ENCODE measurements at places on chromosomes 5 and 9.
A peak's percentile ranks its signal among the peaks of the same experiment; 100 is the strongest.

DNA sequence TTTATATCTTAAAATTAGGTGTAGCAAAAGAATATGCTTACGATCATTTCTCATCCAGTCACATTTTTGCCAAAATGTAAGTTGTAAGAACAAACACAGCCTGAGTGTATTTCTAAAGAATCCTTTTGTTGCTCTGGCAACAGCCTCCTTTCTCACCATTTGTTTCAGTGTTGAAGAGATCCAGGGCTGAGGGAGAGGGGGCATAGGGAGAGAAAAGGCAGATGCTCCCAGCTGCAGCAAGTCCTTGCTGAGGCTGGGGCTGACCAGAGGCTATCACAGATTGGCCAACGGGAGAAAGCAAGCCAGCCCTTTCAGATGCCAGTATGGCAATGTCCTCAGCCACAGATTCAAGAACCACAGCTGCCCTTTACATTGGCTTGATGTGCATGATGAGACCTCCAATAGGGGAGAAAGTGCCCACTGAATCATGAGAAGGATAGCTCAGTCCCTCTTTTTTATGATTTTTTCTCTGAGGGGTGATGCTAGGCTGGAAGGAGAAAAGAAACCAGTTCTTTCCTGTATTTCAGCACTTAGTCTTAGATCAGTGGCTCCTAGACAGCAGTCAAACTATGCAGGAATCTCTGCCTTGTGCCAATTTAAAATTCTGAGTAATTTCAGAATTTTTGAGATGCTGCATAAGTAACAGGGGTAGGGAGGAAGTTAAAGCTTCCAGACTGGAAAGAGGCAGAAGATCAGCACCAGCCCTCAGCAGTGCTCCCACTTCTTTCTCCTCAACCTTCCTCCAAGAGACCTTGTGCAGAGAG, 142.1 kb downstream of the LHFPL2 start:
- no peak for DNase-seq

DNA sequence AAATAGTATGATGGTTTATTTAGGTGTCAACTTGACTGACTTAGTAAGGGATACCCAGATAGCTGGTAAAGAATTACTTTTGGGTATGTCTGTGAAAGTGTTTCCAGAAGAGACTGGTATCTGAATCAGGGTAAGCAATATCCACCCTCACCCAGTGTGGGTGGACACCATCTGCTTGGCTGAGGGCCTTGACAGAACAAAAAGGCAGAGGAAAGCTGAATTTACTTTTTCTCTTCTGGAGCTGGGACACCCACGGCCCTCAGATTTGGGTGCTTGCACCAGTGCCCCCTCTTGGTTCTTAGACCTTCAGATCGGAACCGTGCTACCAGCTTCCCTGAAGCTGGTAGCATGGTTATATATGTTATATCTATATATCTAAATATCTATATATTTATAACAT, 489.5 kb upstream of the MPDZ start:
- DNase-seq: no peak

GRCh38 chr9:82140471-82140870, 151.9 kb downstream of the SPATA31D1 start:
- no peak for DNase-seq

- no peak for DNase-seq
Measured at GRCh38 chr9:37626708-37627292, 24.0 kb upstream of the FRMPD1 start.

DNA sequence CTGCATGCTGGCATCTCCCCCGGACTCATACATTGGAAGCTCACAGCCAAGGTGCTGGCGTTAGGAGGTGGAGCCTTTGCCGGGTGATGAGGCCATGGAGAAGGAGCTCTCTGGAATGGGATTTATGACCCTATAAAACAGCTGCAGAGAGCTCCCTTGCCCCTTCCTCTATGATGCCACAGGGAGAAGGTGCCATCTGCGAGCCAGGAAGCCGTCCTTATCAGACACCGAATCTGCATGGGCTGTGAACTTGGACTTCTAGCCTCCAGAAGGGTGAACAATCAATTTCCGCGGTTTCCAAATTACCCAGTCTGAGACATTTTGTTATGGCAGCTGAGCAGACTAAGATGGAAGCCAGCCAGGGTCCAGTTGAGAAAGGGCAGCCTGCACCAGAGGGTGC, 381.2 kb upstream of the IRX1 start:
- no peak for DNase-seq

DNA sequence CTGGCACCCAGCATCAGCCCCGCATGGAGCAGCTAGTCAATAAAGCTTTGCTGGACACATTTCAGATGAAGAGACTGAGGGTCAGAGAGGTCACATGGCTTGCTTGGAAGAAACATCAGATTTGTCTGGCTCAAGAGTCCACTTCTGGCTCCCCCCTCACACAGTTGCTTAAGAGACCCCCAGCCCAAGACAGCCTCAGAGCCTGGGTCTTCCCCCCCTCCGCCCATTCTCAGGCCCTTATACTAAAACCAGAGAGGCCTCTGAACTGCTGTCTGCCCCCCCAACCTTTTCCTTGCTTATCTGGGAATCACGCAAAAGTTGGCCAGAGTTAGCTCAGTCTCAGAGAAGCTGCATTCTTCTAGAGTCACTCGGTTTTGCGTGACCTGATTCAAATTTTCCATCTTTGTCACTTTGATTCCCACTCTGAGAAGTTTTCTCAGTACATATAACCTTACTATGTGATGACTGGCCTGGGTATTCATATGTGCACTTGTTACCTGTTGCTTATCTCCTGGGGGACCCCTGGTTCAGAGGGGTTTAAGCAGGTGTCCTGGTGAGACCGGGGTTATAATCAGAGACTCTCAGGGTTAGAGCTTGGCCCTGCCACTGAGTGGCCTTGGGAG, 145.4 kb upstream of the IER5L start:
- no peak for DNase-seq

DNA sequence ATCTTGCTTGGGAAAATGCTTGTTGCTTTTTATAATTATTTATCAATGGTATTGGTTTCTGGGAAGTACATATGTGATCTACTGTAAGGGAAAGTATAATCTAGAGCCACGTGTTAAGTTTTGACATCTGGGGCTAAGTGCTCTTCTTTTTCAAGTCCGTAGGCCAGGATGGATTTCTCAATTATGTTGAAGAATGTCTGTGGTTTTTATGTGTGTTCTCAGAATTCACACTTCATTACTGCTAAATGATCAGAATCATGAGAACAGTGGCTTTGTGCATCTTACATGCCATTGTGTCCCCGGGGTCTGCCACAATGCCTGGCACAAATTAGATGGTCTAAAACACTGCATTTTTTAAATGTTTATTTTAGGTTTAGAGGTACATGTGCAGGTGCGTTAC, 14.5 kb upstream of the AUH start:
- DNase-seq: no peak

GRCh38 chr5:136998854-136999357, 500.2 kb downstream of the SPOCK1 start:
- DNase-seq: no peak

- DNase-seq: no peak
Measured at GRCh38 chr5:56962286-56962685, 10.4 kb upstream of the MIER3 start.

DNA sequence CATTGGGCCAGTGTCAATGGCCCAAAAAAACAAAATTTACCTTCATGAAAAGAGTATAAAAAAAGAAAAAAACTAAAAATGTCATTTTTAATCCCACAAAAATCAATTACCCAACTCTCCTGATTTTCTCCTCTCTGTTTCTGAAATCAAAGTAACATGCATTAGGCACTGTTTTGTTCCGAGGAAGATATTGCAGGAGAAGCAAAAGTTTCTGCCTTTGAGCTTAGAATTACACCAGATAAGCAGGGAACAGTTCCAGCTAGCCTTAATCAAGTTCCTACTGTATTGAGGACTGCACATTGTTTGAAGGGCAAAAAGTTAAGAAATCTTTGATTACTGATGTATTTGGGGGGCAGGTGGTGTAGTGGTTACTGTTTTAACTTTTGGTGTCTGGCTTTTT, 1.1 kb upstream of the PRKAA1 start:
- DNase-seq: no peak

DNA sequence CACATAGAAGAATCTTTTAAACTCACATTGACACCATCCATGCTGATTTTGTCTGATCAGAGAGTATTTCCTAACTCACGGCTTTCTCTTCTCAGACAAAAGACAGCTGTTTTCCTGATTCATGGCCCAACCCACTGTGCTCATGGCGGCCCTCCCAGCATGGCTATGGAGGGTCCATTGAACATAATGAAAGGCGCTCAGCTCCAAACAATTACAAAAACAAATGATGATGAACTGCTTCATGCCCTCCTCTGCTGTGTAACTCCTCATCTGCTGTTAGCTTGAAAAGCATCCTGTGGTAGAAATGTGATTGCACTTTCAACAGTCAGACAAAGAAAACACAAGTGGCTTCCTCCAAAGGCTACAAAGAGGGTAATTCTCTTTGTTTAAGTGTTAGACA, 673.8 kb downstream of the PRELID2 start:
- no peak for DNase-seq

- DNase-seq: no peak
Measured at GRCh38 chr5:175741556-175741955, 83.7 kb downstream of the HRH2 start.

GRCh38 chr5:167652690-167653089, 638.8 kb upstream of the WWC1 start:
- peak; percentile 67 for DNase-seq

DNA sequence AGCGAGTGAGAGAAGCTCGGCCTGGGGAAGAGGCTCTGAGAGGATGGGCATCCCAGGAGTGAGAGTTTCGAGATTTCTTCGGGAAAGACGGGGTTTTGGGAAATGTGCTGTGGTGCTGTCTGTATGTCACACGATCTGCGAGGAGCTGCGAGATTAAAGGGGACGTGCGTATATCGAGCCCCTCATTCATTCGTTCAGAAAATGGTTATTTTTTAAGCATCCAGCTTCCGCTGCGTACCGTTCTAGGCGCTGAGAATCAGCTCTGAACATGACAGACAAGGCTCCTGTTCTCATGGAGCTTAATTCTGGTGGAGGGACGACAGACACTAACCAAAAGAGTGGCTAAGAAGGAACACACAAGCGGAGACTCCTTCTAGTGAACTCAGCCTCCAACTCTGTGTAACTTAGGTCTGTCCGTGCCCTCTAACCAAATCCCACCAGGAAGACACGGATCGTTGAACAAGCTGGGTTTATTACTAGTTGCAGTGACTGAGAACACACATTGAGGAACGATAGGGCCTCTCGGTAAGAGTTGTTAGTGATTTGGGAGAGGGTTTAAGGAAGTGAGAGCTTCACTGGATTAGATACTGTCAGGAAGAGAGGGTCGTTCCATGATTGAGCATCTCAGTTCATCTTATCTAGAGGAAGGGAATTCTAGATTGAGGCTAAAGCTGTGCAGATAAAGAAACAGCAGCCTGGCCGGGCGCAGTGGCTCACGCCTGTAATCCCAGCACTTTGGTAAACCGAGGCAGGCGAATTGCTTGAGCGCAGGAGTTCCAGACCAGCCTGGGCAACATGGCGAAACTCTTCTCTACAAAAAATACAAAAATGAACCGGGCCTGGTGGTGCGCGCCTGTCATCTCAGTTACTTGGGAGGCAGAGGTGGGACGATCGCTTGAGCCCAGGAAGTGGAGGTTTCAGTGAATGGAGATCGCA, 1.0 kb upstream of the FBXW11 start:
- no peak for DNase-seq

DNA sequence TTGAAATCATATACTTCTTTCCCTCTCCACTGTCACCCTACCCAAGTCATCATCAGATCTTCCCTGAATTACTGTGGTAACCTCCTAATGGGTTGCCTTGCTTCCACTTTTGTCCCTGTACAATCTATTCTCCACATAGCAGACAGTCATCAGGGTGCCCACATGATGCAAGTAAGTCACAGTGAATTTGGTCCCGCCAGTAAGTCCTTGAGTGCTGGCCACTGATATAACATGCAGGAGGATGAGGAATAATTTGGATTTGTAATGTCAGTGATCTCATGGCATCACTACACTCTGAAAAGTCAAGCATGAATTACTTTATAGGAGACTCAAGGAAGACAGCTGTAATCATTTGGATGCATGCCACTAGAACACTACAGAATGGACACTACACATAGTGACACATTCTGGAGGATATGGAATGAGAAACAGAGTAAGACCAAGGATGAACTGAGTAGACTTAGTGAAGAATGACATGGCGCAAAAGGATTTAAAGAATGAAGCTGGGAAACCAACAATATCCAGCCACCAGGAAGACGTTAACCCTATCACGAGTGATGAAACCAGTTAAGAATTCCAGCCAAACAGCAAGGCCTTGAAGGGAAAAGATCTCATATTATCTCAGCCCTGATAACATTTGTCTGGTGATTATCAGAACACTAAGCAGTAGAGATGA, 28.6 kb downstream of the MARCHF3 start:
- peak; percentile 85 for DNase-seq

DNA sequence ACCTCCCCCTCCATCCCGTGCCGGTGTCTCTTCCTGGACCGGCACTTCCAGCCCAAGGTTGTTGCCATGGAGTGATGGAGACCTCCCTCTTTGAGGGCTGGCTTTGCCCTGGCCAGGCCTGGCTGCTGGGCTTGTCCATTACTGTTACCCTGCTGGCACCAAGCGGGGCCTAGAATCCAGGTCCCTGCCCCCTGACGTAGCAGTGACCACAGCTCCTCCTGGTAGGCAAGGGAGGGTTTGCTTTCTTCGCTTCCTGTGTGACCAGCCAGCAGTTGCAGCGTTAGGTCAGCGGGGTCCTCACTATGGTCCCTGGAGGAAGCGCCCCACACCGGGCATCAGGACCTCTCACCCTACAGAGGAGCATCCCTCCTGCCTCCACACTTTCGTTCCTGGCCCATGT, 146.7 kb upstream of the COL5A1 start:
- no peak for DNase-seq

GRCh38 chr5:27511061-27511460, 472.7 kb upstream of the CDH9 start:
- peak; percentile 36 for DNase-seq

- no peak for DNase-seq
Measured at GRCh38 chr5:81779916-81780266, 29.0 kb upstream of the SSBP2 start.

DNA sequence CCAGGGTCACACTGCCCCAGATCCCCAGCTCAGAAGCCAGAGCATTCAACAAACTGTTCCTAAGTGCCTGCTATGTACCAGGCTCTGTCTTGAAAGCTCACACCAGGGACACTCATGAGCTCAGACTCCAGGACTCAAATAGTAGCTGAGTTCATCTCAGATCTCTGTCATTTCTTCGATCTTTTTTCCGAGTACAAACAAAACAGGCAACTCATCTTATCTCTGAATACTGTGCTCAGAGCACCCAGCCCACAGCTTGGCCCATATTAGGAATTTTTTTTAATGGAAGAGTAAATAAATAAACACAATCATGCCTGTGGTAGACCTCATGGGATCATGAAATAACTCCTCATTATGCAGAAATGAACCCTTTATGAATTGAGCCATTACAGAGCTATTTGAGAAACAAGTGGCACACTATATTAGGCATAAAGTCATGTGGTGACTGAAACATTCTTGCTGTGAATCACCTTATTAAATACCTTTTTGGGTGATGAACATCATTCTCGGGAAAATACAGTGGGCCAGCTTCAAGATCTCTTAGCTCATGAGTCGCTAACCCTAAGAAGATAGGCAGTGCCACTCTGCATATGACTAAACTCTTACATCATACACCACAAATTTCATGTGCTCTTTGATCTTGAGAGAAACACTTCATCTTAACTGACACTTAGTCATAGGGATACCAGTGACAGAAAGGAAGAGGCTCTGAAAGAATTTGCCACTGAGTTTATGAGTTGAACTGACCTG, 9.9 kb downstream of the SH3RF2 start:
- DNase-seq: peak; percentile 76

- no peak for DNase-seq
Measured at GRCh38 chr5:58887721-58888409, 305.0 kb downstream of the RAB3C start.

GRCh38 chr9:94864862-94865509, 138.5 kb downstream of the AOPEP start:
- DNase-seq: no peak

All from astrocyte of the spinal cord (primary cell).